ENCODE measurements at places on chromosomes 3 and 15. TPM values are rescaled to one million over a fixed set of nuclear protein-coding genes. Genes with fewer than 3 reads are reported as not detected.

PHLDB2 gene
- 122 TPM for total RNA-seq

THSD4 gene
- 25.2 TPM for total RNA-seq

HYKK gene
- 6.8 TPM for total RNA-seq

ITIH1 gene
- not detected for total RNA-seq

ROBO2 gene
- not detected for total RNA-seq

DPPA2 gene
- not detected for total RNA-seq

FBXO40 gene
- total RNA-seq, result under 0.01 TPM

CCR5 gene
- total RNA-seq, result not detected

KCNMB2 gene
- 27.4 TPM for total RNA-seq

RASGRP1 gene
- total RNA-seq, result 0.12 TPM

GMNC gene
- not detected for total RNA-seq

CASR gene
- total RNA-seq, result not detected

ROBO1 gene
- 40.0 TPM for total RNA-seq

XCR1 gene
- total RNA-seq, result not detected

PFN2 gene
- 281 TPM for total RNA-seq

NAALADL2 gene
- total RNA-seq, result 0.78 TPM

PML gene
- 39.7 TPM for total RNA-seq

TM6SF1 gene
- total RNA-seq, result not detected

ATP1B3 gene
- 125 TPM for total RNA-seq

SERPINI2 gene
- total RNA-seq, result not detected

BRK1 gene
- total RNA-seq, result 331 TPM

SLC28A1 gene
- total RNA-seq, result not detected

CCR2 gene
- total RNA-seq, result not detected

SLC6A1 gene
- total RNA-seq, result not detected
